ENCODE measurements at places on chromosomes 16 and 17.
A peak's percentile ranks its signal among the peaks of the same experiment; 100 is the strongest.

DNA sequence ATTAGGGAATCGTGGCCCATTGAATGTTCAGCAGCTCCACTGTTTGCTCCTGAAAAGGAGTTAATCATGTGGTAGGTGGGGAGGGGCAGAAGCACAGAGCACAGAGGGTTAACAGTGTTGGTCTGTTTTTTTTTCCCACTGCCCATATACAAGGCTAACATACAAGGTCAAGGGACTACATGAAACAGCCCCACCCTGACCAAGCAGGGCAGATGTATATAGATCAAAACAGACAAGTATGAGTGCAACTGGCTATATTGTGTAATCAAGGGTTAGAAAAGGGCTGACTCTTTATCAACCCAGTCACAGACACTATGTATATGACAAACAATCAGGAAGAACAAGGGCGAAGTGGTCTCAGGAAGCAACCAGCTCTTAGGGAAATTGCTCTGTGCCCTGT is 186.6 kb upstream of the CDH11 start:
- no peak for DNase-seq

GRCh38 chr16:2966043-2966807 is 2.1 kb downstream of the KREMEN2 start:
- no peak for DNase-seq

DNA sequence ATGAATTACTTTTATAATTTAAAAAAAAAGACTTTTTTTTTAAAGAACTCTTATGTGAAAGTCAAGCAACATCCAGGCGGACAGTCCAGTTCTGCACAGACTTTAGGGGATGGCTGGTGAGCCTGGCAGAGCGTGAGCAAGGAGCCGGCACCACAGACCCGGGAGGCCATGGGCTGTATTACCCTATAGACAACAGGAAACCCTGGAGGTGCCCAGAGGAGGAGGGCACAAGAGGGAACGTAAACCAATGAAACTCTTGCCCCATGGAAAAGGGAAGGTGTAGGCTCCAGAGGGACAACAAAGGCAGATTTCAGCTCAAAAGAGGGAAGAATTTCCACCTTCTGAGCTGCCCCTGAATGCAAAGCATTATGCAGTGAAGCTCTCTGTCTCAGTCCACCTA is 25.5 kb upstream of the RPH3AL start:
- DNase-seq, result no peak

DNA sequence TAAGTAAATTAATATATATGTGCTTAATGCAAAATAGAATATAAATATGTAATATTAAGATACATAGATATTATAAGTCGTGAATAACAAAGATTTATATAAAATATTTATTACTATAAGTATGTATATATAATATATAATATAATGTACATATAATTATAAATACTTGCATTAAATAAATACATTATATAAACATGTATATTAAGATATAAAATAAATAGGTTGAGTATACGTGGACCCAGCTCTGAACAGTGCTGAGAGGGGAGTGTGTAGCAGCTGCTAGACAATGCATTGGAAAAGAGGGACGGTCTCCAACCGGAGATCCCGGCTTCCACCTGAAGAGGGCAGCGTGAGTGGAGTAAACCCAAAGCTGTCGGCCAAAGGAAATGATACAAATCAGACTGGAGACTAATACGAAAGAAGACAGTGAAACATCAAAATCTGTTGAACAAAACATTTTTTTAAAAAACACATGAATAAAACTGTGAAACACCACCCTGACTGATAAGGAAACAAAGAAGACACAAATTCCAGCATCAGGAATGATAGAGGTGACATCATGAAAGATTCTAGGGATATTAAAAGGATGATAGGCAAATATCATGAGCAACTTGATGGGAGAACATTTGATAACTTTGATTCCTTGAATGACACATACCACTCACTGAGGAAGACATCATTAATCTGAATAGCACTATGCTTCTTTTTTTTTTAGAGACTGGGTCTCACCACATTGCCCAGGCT is 125.4 kb upstream of the CHMP6 start:
- DNase-seq, result peak; percentile 50

- DNase-seq, result no peak
These were observed 22.2 kb downstream of the RNF112 start for GRCh38 chr17:19433255-19433654.

- no peak for DNase-seq
These were observed 181.5 kb downstream of the ZNF423 start for GRCh38 chr16:49674351-49674851.
